Activated T-cell treated with anti-CD3 and anti-CD28 coated beads, Interleukin-2, amount 50 U/mL, for 72 hours (primary cell): ENCODE measurements at places on chromosomes 11 and 22. TPM values are rescaled to one million over a fixed set of nuclear protein-coding genes. Genes with fewer than 3 reads are reported as not detected.

MMP12 gene
- total RNA-seq, result not detected

DEUP1 gene
- not detected for total RNA-seq

ZNF408 gene
- total RNA-seq, result 17.8 TPM

HOATZ gene
- total RNA-seq, result not detected

GRCh38 chr11:27187075-27187847 is 146.6 kb downstream of the BBOX1 start:
- DNase-seq, result no peak

DNA sequence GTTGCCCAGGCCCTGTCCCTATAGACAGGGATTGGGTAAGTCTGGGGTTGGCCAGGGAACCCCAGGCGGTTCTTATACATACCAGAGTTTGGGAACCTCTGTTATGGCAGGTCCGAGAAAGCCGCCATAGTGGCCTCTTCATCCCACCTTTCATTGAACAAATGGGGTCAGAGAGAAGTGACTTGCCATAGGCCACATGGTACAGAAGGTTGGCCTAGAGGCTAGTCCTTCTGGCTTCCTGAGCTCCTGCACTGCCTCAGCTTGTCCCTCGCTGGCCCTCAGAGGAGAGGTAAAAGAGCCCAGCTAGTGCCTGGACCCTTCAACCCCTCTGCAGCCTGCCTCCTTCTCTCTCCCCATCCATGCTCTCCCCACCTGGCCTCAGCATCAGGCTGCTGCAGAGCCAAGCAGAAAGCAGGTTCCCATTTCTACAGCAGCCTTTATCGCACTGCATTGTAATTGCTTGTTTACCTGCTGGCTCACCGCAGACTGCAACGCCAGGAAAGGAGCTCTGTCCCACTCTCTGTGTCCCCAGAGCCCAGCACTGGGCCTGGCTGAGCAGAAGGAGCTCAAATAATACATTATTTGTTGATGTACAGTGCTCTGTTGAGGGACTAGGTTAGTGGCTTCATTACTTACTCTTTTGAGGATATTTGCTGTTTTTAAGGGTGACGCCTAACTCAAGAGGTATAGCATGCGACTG is 103.6 kb downstream of the TRIM29 start:
- no peak for DNase-seq

- DNase-seq, result no peak
These were observed 4.3 kb upstream of the TMPRSS13 start for GRCh38 chr11:117933475-117933874.
